ENCODE measurements at places on chromosomes 12 and 14. TPM values are rescaled to one million over a fixed set of nuclear protein-coding genes. Genes with fewer than 3 reads are reported as not detected.
A peak's percentile ranks its signal among the peaks of the same experiment; 100 is the strongest.

GRCh38 chr12:11765817-11766794, 116.6 kb downstream of the ETV6 start:
- no peaks in the 10 kb centered on the region for H3K27me3 ChIP-seq
- H3K36me3 ChIP-seq: peaks cover 22% of the 10 kb centered on the region
- H3K4me1 ChIP-seq: peaks cover 99% of the 10 kb centered on the region
- peak overlapping the region; percentile 28 for H3K4me3 ChIP-seq

DNA sequence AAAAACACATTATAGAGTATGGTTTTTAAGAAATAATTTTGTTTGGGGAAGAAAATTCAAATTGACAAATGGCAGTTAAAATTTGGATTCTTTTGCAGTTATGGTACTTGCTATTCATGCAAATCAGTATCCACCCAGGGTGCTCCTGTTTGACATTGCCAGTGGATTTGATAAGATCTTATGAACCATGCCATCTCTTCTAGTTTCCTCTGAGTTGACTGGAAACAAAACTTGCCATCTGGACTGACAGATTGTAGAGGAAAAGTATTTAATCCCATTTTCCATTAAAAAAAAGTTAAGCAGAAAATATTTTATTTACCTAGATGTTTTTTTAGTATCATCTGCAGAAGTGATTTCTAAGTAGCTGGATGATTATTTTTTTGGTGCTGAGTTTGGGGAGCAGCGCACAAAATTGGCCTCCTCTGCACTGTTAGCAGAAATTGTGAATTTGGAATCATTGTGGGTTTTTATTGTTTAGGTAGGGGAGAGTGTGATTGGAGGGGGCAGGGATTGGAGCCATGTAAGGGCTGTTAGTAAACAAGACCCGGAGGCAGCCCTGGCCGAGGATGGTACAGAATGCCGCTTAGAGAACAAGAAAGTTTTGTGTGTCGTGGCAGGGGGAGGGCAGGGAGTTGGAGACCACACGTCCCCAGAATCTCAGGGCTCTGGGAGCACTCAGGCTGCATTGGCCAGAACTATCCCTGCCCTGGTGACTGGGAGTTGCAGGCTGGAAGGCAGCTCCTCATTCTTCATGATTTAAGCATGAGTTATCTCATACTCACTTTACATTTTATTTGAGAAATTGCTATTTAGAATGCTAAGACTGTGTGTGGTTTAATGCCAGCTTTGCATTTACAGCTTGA, 56.6 kb downstream of the WDR20 start:
- DNase-seq: no peak
- H3K27ac ChIP-seq: no peak overlapping the region
- no peak overlapping the region for H3K4me3 ChIP-seq
- peaks cover 48% of the 10 kb centered on the region for H3K4me1 ChIP-seq
- peaks cover 28% of the 10 kb centered on the region for H3K36me3 ChIP-seq

DNA sequence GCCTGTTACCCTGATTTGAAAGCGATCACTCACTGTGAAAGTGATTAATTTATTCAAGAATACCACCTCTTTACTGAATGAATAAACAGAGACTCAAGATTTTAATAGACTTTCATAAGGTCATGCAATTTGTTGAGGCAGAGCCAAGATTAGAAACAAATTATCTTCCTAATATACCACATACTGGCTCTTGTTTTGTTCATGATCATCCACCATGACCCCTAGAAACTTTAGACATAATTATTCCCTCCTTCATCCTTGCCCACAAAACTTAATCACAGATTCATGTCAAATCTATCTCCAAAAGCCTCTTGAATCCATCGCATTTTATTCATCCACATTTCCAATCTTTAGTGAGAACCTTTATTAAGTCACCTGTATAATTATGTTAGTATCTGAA, 152.3 kb downstream of the ATXN7L3B start:
- H3K27me3 ChIP-seq: peaks cover 1% of the 10 kb centered on the region
- H3K36me3 ChIP-seq: no peaks in the 10 kb centered on the region
- H3K4me1 ChIP-seq: no peaks in the 10 kb centered on the region
- no peak for DNase-seq
- no peak overlapping the region for H3K27ac ChIP-seq

GRCh38 chr14:96191841-96192462, 12.7 kb upstream of the BDKRB2 start:
- no peak overlapping the region for H3K27ac ChIP-seq

DNA sequence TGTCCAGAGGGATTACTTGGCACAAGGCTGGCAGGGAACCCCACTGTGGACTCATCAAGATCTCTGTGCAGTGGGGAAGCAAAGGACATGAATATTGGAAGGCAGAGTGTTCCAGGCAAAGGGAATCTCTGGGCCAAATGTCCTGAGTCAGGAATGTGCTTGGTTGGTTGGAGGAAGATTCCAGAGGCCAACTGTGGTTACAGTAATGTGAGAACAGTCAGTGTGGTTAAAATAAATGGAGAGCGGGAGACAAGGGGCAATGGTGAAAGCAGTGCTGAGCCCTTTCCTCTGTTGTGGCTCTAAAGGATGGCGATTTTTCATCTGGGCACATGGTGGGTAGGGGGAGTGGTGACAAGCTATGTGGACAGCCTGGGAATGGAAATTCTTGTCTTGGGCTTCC, 948.2 kb downstream of the BCL11B start:
- peaks cover 4% of the 10 kb centered on the region for H3K36me3 ChIP-seq
- no peak overlapping the region for H3K27ac ChIP-seq
- no peak overlapping the region for H3K4me3 ChIP-seq
- no peaks in the 10 kb centered on the region for H3K27me3 ChIP-seq
- H3K4me1 ChIP-seq: peaks cover 6% of the 10 kb centered on the region

GRCh38 chr12:88418856-88419497, 161.3 kb downstream of the KITLG start:
- H3K4me3 ChIP-seq: no peak overlapping the region
- no peaks in the 10 kb centered on the region for H3K4me1 ChIP-seq
- DNase-seq: no peak
- no peak overlapping the region for H3K27ac ChIP-seq
- H3K27me3 ChIP-seq: no peaks in the 10 kb centered on the region

DNA sequence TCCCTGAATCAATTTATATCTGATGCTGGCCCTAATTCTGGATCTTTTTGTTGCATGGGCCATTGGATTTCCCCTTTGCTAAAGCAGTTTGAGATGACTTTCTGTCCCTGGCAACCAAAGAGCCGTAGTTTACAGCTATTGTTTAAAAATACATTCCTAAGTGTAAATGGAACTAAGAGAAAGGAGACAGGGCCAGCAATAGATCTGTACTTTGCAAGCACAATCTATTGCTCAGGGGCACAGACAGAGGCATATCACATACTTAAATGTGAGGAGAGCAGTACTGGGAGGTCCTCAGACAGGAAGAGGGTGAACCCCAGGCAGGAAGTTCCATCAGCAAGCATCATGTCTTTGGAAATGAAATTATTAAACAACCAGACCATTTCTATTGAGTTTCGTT, 126.6 kb downstream of the ZFP36L1 start:
- H3K27ac ChIP-seq: no peak overlapping the region
- H3K27me3 ChIP-seq: no peaks in the 10 kb centered on the region
- DNase-seq: no peak
- H3K4me1 ChIP-seq: peaks cover 47% of the 10 kb centered on the region
- H3K36me3 ChIP-seq: no peaks in the 10 kb centered on the region

- H3K27me3 ChIP-seq: peaks cover 63% of the 10 kb centered on the region
- DNase-seq: peak; percentile 60
- peak overlapping the region; percentile 50 for H3K4me3 ChIP-seq
- no peak overlapping the region for H3K27ac ChIP-seq
- H3K36me3 ChIP-seq: no peaks in the 10 kb centered on the region
Measured at GRCh38 chr14:89027097-89027740, 202.8 kb downstream of the TTC8 start.

- H3K4me1 ChIP-seq: peaks cover 3% of the 10 kb centered on the region
- H3K27me3 ChIP-seq: no peaks in the 10 kb centered on the region
- H3K27ac ChIP-seq: no peak overlapping the region
- peaks cover 4% of the 10 kb centered on the region for H3K36me3 ChIP-seq
- no peak overlapping the region for H3K4me3 ChIP-seq
Measured at GRCh38 chr12:122031342-122032216, 9.9 kb downstream of the BCL7A start.

GRCh38 chr12:64882687-64883086, 58.2 kb downstream of the TBC1D30 start:
- peaks cover 3% of the 10 kb centered on the region for H3K27me3 ChIP-seq

GRCh38 chr12:89662623-89663022, 46.0 kb downstream of the ATP2B1 start:
- peaks cover 6% of the 10 kb centered on the region for H3K36me3 ChIP-seq
- DNase-seq: no peak
- H3K4me3 ChIP-seq: no peak overlapping the region

DNA sequence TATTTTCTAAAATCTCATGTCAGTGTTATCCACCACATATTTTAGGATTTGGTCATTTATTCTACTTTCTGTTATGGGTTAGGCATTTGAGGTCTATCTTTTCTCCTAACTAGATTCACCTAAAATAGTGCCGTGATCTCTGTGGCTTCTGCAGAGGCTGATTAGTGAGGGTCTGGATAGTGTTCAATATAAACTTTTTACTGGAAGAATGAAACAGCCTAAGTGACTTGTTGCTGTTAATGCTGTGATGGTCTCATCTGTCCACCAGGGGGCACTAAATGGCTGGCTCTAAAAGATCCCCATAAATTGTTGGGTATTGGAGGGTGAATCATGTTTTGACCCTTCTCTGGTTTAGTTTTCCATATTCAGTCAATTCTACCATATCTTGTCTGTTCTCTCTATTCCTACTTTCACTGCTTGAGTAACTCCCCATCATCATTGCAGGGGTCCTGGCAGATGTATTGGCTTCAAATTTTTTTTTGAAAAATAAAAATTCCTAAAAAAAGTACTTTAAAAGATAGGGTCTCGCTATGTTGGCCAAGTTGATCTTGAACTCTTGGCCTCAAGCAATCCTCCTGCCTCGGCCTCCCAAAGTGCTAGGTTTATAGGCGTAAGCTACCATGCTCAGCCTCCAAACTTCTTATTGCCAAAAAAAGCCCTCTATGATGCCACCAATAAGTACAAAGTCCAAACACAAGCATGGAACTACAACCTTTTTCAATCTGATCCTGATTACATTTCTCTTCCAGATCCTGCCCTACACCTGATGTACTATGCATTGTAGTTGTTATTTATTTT, 6.9 kb downstream of the PABPN1 start:
- H3K27me3 ChIP-seq: peaks cover 3% of the 10 kb centered on the region
- no peak overlapping the region for H3K4me3 ChIP-seq
- peak; percentile 78 for DNase-seq
- H3K27ac ChIP-seq: no peak overlapping the region
- peaks cover 16% of the 10 kb centered on the region for H3K36me3 ChIP-seq

- H3K4me3 ChIP-seq: peak overlapping the region; percentile 18
- H3K27ac ChIP-seq: peak overlapping the region; percentile 86
- DNase-seq: no peak
- H3K4me1 ChIP-seq: peaks cover 78% of the 10 kb centered on the region
Measured at GRCh38 chr14:21215879-21216251, 53.4 kb downstream of the HNRNPC start.

GRCh38 chr12:58269476-58269875, 328.1 kb downstream of the ATP23 start:
- H3K27me3 ChIP-seq: no peaks in the 10 kb centered on the region
- H3K27ac ChIP-seq: no peak overlapping the region
- no peaks in the 10 kb centered on the region for H3K4me1 ChIP-seq

- H3K4me1 ChIP-seq: no peaks in the 10 kb centered on the region
- H3K27ac ChIP-seq: no peak overlapping the region
- no peak for DNase-seq
- H3K27me3 ChIP-seq: peaks cover 5% of the 10 kb centered on the region
- H3K4me3 ChIP-seq: no peak overlapping the region
Measured at GRCh38 chr14:104294628-104294982, 156.2 kb downstream of the KIF26A start.

- no peak for DNase-seq
- no peak overlapping the region for H3K27ac ChIP-seq
- H3K4me3 ChIP-seq: no peak overlapping the region
- H3K27me3 ChIP-seq: peaks cover 27% of the 10 kb centered on the region
- H3K4me1 ChIP-seq: peaks cover 8% of the 10 kb centered on the region
Measured at GRCh38 chr14:54172562-54172961, 215.9 kb upstream of the BMP4 start.

DNA sequence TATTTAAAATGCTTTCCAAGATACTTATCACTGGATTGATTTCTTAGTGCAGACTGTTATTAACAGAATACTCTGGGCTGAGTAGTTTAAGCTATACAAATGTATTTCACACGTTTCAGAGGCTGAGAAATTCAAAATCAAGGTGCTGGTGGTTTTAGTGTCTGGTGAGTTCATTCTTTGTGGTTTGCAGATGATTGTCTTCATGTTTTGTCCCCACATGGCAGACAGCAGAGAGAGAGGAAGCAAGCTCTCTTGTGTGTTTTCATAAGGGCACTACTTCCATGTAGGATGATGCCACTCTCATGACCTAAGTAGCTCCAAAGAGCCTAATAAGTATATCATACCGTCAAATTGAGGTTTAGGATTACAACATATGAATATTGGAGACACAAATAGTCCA, 1348.9 kb upstream of the FLRT2 start:
- no peak for DNase-seq
- no peaks in the 10 kb centered on the region for H3K4me1 ChIP-seq
- no peak overlapping the region for H3K4me3 ChIP-seq
- no peak overlapping the region for H3K27ac ChIP-seq
- no peaks in the 10 kb centered on the region for H3K27me3 ChIP-seq

DNA sequence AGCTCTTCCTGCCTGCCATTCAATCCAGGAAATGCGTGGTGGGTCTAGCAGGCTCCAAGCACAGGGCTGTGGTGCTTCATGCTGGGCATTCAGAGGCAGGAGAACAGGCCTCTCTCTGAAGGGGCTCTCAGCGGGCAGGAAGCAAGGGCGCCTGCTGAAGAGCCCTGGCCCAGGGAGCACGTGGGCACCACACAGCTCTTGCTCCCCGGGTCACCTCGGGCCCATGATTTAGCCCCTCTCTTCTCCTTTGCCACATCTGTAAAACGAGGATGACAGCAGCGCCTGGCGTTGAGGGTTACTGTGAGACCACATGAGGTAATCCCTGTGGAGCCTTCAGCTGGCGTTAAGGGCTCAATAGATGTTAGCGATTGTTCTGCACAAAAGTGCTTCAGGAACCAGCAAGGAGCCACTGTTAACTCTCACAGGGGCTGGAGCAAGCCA, 37.6 kb upstream of the SPTLC2 start:
- no peak for DNase-seq
- no peaks in the 10 kb centered on the region for H3K27me3 ChIP-seq
- no peaks in the 10 kb centered on the region for H3K4me1 ChIP-seq

GRCh38 chr12:27020761-27021160, 1.6 kb upstream of the MED21 start:
- peaks cover 36% of the 10 kb centered on the region for H3K4me1 ChIP-seq
- no peak for DNase-seq
- H3K4me3 ChIP-seq: no peak overlapping the region
- H3K36me3 ChIP-seq: peaks cover 4% of the 10 kb centered on the region

GRCh38 chr12:131603939-131604795, 106.7 kb upstream of the SFSWAP start:
- peaks cover 2% of the 10 kb centered on the region for H3K36me3 ChIP-seq
- peak overlapping the region; percentile 64 for H3K27ac ChIP-seq
- no peaks in the 10 kb centered on the region for H3K27me3 ChIP-seq
- H3K4me3 ChIP-seq: peak overlapping the region; percentile 59
- peak; percentile 69 for DNase-seq

The KCNH5 gene
- total RNA-seq: not detected

The TTC5 gene
- 22.7 TPM for total RNA-seq

The KCNC2 gene
- not detected for total RNA-seq

The OVCH1 gene
- not detected for total RNA-seq

The FSCB gene
- total RNA-seq: not detected

Data from activated CD4-positive, alpha-beta memory T cell treated with anti-CD3 and anti-CD28 coated beads for 36 hours (primary cell).